Cortex of kidney (tissue), 1 donor: ENCODE measurements at places on chromosomes 1 and 21.

DNA sequence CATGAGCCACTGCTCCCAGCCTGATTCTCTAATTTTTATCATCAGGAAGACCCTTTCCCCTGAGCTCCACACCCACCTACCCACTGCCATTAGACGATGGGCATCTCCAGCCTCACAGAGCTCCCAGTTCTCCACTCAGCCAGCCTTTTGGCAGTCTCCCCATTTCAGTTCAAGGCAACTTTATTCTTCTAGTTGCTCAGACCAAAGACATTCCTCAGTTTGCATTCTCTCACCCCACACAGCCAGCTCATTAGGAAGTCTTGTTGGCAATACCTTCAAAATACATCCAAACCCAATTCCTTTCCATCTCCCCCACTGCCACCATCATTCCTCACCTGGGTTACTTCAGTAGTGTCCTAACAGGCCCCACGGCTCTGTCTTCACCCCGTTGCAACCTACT is 53.4 kb upstream of the COX20 start:
- no peak for DNase-seq

DNA sequence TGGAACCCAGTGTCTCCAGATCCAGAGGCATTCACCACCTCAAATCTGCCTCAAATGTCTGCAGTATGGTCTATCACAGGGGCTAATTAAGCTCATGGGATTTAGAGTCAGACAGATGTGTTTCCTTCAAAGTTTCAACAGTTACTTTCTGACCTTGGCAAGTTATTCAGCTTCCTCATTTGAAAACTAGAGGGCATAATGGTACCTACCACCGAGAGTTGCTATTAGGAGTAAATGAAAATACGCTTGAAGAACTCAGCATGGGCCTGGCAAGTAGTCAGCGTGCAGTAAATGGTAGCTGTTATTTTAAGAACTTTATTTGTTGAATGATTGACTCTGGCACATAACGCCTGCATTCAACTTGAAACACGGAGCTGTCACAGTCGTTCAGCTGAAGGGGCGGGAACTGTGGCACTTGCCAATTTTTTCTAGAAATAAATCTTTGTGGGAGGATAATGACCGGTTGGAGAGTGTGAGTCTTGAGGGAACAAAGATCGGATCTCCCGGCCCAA is 1.2 kb upstream of the CAP1 start:
- no peak for DNase-seq

DNA sequence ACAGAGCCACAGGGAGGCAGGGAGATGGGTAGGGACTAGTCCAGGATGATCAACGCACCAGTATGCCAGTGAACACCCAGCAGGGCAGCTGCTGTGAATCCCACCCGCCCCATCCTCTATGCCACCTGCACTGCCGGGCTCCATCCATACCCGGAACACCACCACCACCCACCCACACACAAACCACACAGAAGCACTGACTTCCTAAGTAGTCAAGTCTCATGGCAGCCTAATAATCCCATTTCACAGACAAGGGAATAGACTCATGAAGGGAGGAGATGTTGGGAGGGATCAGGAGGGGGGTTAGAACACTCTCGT is 6.3 kb downstream of the DRAXIN start:
- no peak for DNase-seq

- DNase-seq = no peak
Measured at GRCh38 chr21:39788383-39788782, 43.4 kb downstream of the IGSF5 start.

- no peak for DNase-seq
Measured at GRCh38 chr1:212944229-212944901, 6.0 kb upstream of the VASH2 start.
